ENCODE measurements at places on chromosomes 6 and 20.

GRCh38 chr6:52352239-52353018 is 9.5 kb upstream of the PAQR8 start:
- no peak for DNase-seq

DNA sequence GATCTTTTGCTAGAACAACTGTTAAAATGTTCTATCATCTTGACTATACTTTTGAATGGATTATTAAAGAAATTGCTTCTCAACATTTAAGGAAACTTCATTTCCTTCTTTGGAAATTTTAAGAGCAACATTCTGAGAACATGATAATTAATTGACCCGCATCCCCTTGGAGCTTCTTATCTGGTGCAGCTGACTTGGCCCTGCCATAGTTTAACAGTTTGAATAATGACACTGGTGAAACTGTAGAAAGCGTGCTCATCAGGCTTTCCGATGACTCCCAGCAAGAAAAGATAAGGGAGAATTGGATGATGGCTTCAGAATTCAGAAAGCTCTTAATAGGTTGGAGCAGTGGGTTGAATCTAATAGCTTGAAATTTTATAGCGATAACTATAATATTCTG is 38.1 kb downstream of the SNX9 start:
- no peak for DNase-seq

DNA sequence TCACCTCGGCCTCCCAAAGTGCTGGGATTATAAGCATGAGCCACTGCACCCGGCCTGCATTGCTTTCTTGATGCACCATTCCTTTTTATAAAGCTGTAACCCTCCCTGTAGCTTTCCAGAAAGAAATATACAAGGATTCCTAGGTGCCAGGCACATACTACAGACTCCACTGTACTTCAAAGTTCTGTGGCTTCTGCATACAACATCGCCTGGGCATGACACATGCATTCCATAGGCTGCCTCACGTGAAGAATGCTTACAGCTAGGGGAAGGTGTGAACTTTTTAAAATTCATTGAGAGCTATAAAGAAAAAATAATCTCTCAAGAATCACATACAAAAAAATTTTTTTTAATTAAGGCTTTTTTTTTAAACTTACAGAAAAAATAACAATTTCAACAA is 50.2 kb downstream of the TRAM2 start:
- no peak for DNase-seq

DNA sequence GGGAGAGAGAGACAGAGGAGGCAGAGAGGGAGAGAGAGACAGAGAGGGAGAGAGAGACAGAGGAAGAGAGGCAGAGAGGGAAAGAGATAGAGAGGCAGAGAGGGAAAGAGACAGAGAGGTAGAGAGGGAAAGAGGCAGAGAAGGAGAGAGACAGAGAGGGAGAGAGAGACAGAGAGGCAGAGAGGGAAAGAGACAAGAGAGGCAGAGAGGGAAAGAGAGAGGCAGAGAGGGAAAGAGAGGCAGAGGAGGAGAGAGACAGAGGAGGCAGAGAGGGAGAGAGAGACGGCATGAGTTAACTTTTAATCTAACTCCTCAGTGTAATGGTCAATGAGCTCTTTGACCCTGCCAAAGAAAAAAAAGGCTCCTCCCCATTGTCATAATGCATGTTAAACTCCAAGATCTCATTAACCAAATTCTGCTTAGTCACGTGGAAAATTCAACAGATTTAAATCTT is 7.1 kb downstream of the ELOVL2 start:
- DNase-seq, result no peak

GRCh38 chr6:3527651-3527977 is 70.8 kb upstream of the SLC22A23 start:
- DNase-seq, result no peak

DNA sequence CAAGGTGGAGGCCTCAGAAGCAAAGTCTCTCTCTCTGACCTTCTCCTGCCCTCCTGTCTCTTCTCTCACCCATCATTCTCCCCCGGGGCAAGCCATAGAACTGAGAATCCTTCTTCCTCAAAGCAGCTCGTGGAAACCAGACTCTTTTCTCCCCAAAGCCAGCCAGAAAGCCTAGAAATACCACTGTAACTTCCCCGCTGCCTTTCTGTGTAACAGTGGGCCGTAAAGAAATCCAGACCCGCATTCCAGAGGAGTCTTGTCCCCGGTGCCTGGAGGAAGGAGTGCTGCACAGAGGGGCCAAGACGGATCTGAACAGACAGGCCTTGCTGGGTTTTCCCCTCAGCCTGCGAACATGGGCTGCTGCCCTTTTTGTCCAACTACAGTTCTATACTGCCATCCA is 977 bp upstream of the SLC22A2 start:
- DNase-seq, result no peak

DNA sequence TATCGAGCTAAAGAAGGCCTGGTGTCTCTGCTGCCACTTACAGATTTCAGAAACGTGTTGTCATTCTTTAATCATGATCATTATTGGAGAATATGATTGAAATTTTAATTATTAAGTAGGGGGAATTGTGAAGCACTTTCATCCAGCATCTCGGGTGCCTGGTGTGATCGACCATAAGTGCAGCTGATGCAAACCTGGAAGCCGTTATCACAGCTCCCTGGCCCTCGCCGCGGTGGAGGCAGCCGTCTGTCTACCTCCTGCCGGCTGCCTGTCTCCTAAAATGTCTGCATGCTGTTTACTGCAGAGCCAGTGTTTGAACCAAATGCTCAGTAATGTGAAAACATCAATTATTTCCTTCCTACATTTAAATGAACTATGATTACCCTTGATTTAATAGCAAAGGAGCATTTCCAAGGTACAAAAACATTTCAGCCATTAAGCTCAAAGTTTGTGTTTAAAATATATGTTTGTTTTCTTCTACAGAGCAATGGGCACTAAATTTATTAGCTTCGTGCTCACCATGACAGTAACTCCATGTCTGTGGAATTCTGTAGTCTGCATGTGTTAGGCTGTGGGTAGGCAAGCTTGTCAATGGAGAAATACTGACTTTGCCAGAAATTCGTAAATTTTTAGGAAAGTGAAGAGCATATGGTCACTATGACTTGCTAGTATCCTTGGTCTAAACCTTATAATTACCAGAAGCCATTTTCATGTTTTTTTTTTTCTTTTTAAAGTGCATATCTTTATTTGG is 184.5 kb upstream of the AGPAT4 start:
- DNase-seq, result no peak

DNA sequence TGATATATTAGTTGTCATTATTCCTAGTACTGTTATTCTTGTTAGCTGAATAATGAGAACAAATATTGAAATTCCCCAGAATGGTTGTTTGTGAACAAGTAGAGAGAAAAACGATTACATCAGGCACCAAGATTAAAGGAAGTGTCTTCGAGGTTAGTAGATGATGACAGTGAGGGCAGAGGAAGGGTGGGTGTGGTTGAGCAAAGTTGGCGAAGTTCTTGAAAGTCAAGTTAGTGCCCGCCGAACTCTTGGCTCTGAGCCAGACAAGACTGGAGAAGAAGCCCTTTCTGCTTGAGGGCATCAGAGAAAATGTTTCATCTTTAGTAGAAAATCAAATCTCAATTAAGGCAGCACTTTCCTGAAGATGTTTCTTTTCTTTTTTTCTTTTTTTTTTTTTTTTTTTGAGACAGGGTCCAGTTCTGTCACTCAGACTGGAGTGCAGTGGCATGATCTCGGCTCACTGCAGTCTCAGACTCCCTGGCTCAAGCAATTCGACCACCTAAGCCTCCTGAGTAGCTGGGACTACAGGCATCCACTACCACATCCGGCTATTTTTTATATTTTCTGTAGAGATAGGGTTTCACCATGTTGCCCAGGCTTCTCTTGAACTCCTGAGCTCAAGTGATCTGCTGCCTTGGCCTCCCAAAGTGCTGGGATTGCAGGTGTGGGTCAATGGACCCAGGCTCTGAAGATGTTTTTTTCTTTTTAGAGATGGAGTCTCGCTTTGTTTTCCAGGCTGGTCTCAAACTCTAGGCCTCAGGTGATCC is 77.1 kb downstream of the SGK1 start:
- peak; percentile 42 for DNase-seq

GRCh38 chr6:108167449-108168089 is 1.7 kb downstream of the NR2E1 start:
- no peak for DNase-seq

GRCh38 chr20:32155017-32155981 is 45.8 kb downstream of the TM9SF4 start:
- no peak for DNase-seq

DNA sequence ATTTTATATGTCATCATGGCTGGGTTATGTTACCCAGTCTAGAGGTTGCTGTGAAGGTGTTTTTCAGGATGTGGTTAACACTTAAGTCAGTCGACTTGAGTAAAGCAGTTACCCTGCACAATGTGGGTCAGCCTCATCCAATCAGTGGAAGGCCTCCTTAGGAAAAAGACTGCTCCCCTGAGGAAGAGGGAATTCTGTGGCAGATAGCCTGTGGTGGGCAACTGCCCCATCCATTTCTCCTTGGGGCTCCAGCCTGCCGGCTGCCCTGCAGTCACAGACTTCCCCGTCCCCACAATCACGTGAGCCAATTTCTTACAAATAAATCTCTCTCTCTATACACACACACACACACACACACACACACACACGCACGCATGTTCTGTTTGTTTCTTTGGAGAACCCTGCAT is 34.5 kb upstream of the MPC1 start:
- no peak for DNase-seq

- no peak for DNase-seq
Measured at GRCh38 chr6:36729161-36729524, 31.5 kb downstream of the RAB44 start.

- DNase-seq, result no peak
Measured at GRCh38 chr20:35527122-35527769, 2.2 kb downstream of the C20orf173 start.

- no peak for DNase-seq
Measured at GRCh38 chr20:47724396-47724795, 60.9 kb downstream of the SULF2 start.

GRCh38 chr6:16224409-16224808 is 14.0 kb upstream of the GMPR start:
- DNase-seq, result no peak

DNA sequence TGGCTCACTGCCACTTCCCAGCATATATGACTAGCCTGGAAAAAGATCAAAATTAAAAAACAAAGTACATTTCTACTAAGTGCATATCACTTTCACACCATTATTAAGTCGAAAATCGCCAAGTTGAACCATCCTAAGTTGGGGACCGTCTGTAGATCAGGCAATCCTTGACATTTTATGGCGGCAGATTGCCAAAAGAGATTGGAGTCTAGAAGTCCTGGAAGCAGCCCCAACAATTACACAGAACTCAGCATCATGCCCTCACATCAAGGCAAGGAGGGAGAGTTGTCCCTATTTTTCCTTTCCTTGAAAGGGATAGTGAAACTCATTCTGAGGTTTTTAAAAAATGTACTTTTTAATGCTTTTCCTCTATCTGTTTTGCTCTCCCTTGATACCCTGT is 30.7 kb downstream of the SLC22A3 start:
- no peak for DNase-seq

DNA sequence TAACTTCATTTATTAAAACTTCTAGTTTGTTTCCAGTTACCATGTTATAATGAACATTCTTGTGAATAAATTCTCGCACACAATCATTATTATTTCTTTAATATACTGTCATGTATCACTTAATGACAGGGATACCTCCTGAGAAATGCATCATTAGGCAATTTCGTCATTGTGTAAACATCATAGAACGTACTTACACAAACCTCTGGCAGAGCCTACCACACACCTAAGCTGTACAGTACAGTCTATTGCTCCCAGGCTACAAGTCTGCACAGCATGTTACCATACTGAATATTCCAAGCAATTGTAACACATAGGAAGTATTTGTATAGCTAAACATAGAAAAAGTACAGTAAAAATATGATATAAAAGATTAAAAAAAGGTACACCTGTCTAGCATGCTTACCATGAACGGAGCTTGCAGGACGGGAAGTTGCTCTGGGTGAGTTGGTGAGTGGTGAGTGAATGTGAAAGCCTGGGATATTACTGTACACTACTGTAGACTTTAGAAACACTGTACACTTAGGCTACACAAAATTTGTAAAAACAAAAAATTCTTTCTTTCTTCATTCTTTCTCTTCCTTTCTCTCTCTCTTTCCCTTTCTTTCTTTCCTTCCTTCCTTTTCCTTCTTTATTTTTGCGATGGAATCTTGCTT is 268.2 kb upstream of the SOX4 start:
- no peak for DNase-seq

DNA sequence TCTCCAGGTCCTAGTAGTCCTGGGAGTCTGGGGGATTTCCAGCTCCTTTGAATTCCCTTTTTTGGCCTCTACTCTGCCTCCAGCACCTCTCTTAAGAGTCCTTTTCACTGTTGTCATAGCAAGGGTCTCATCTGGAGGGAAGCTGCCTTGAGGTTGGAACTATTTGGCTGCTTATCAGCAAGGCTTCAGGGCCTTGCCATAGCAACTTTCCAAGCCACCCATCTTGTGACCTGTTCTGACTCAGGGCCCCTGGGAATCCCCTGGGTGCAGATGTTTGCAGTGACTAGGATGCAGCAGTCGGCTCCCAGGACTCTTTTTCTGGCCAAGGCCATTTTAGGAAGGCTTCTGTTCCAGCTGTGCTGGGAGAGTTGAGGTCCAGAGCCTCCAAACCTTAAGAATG is 12.4 kb downstream of the PKIG start:
- DNase-seq, result no peak

DNA sequence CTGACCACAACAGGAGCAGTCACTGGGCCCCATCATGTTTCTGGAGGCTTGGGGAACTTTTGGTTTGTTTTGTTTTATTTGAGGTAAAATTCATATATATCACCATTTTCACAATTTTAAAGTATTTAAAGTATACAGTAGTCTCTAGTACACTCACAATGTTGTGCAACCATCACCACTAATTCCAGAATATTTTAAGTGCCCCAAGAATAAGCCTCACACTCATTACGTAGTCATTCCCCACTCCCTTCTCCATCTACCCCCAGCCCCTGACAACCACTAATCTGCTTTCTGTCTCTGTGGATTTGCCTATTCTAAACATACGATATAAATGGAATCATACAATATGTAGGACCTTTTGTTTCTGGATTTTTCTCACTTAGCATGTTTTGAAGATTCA is 29.0 kb downstream of the RTN4IP1 start:
- no peak for DNase-seq

DNA sequence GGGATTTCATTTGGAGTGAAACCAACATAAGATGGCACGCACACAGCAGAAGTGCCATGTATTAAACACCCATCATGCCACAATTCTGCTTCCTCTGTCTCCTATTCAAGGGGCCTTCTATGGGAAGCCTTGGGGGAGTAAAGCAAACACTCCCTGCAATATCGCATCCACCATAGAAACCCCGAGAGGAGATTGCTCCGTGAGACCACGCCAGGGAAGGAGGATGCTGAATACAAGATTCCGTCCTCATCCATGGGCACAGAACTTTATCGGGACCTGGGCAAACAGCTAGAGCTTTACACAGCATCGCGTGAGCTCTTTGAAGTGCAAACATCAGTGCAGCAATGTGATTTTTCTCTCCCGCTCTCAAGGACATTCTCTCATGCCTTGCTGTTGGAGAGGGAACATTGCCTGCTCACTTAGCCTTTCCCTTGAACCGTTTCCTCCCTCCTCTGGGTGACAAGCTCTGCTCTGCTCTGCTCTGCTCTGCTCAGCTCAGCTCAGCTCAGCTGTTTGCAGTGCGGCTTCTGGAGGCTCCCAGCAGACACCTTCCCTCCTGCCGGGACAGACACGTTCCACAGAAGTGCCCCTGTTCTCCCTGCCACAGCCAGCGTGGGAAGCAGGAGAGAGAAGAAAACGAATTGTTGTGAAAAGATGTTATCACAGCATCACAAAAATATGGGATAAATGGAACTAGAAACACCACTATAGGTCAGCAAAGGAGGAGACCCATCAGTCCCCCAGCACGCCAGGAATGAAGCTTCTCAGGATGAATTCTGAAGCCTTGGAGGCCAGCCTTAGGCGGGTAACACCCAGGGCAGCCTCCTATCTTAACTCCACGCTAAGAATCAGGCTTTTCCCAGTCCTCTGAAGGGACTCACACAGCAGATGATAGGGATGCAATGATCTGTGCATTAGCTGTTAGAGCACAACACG is 48.2 kb downstream of the RNASET2 start:
- no peak for DNase-seq

All from stimulated activated CD4-positive, alpha-beta T cell treated with anti-CD3 and anti-CD28 coated beads, Interleukin-15, amount 100 ng/mL, for 1 hour (primary cell).